Testis (tissue), 5 donors: ENCODE measurements at places on chromosomes 5 and 9. TPM values are rescaled to one million over a fixed set of nuclear protein-coding genes. Genes with fewer than 3 reads are reported as not detected.

The GABRP gene
- not detected for total RNA-seq

- no peak overlapping the region for H3K4me3 ChIP-seq
- H3K27ac ChIP-seq, result no peak overlapping the region
- DNase-seq, result no peak
- peaks cover 22% of the 10 kb centered on the region for H3K4me1 ChIP-seq
- H3K27me3 ChIP-seq, result no peaks in the 10 kb centered on the region
- H3K36me3 ChIP-seq, result no peaks in the 10 kb centered on the region
Measured at GRCh38 chr9:134898319-134898718, 17.7 kb downstream of the FCN2 start.

DNA sequence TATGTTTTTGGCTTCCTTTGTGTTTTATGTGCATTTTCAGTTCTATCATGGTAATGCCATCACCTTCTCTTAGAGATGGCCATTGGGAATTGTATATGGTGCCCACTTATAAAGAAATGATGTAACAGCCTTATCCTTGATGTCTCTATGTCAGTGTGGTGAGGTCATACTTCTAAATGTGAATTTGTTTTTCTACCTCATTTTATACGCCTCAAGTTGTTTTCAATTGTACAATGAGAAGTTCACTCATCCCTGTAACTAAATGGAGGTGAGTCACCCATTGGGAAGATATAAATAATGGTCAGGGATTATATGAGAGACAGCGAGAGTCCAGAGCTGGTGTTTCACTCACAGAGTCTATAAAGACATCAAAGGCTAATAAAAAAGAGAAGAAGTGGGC lies 402.4 kb downstream of the AGTPBP1 start:
- H3K36me3 ChIP-seq, result no peaks in the 10 kb centered on the region
- no peaks in the 10 kb centered on the region for H3K4me1 ChIP-seq
- H3K4me3 ChIP-seq, result no peak overlapping the region
- no peak for DNase-seq
- H3K27ac ChIP-seq, result no peak overlapping the region

- no peak for DNase-seq
- H3K4me1 ChIP-seq, result no peaks in the 10 kb centered on the region
- no peaks in the 10 kb centered on the region for H3K36me3 ChIP-seq
- H3K27me3 ChIP-seq, result no peaks in the 10 kb centered on the region
Measured at GRCh38 chr9:135555203-135555602, 6.4 kb upstream of the PAEP start.

DNA sequence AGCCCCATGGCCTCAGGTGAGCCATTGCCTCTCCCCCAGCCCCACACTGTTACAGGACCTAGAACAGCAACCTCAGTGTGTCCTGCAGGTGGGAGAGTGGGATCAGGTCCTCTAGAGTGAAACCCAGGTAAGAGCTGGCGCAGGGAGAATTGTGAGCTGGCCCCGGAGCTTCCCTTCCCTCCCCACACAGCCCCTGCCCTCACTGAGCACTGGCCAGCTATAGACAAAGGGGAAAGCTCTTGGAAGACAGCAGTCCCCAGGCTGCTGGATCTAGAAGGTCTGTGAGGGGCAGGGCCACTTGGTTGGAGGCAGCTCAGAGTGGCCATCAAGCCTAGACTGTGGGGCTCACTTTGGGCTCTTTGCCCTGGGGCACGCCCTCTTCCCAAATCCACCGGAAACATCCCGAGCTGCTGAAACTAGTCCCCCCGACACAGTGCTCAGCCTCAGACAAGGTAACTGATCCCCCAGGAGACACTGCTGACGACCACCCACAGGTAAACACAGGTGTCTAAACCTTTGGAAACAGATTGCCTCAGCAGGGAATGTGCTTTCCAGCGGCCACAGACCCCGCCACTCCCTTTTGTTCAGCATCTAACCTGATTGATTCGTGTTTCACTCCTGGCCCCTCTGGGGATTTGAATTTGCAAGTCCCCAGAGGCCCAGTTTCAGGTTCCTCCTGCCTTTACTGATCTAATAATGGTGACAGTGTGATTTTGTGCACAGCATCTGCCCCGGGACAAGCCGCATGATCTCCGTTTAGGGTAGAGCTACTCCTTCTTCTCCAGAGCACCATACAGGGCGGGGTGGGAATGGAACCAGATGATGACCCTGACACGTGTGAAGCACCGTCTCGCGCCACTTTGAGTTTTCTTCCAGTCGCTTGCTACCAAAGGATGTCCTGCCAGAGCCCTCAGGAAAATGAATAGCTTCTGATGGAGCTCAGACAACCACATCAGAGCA lies 42.2 kb upstream of the ADAMTS2 start:
- no peak overlapping the region for H3K4me3 ChIP-seq
- H3K4me1 ChIP-seq, result no peaks in the 10 kb centered on the region
- no peak for DNase-seq
- no peaks in the 10 kb centered on the region for H3K27me3 ChIP-seq

The FRRS1L gene
- 9.3 TPM for total RNA-seq

GRCh38 chr9:21392270-21392669 lies 7.1 kb upstream of the IFNA2 start:
- H3K27ac ChIP-seq, result no peak overlapping the region
- H3K27me3 ChIP-seq, result no peaks in the 10 kb centered on the region
- H3K4me3 ChIP-seq, result no peak overlapping the region
- DNase-seq, result no peak
- no peaks in the 10 kb centered on the region for H3K36me3 ChIP-seq
- H3K4me1 ChIP-seq, result no peaks in the 10 kb centered on the region

DNA sequence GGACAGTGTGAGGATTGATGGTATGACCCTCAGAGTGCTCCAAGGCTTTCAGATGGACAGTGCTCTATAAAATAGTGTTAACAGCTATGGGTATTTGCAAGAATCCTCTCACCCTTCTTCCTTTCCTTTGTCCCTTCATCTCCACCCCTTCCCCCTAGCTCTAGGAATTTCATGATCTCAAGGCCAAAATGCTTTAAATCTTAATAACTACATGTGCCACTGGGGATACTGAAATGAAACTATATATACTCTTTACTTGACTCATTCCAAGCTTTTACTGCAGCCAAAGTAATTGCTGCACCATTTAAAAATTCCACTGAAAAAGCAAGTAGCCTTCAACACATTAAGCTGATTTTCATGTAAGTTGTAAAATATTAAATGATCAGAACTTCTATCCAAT lies 361.6 kb upstream of the SLC30A5 start:
- no peaks in the 10 kb centered on the region for H3K27me3 ChIP-seq
- H3K27ac ChIP-seq, result no peak overlapping the region

The CACFD1 gene
- total RNA-seq, result 47.9 TPM
